HuH-7.5 (cell line): ENCODE measurements at places on chromosomes 3 and 15.

GRCh38 chr3:125202197-125202596 lies 10.4 kb downstream of the SLC12A8 start:
- no peak for DNase-seq

DNA sequence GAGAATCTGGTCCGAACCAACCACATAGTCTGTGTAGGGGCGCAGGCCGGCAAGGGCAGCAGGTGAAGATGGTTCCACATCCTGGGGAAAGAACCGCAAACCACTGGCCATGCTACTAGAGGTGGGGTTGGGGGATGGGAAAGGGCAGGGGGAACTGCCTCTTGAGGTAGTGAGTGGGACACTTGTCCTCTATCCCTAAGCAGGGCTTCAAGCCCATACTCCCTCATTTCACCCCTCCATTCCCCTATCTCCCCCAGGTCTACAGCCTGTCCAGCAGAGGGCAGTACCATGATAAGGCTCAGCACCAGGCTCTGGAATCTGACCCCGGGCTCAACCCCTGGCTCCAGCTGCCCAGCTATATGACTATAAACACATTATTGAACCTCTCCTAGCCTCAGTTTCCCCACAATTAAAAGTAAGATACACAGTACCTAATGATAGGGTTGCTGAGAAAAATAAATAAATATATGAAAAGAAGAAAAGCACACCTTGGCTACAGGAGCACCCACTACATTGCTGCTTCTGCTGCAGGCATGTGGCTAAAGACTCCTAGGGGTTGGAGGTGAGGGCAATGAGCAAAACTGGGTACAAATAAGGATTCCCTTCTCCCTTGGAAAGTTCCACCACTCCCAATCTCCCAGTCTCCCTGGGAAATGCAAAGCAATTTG lies 6.3 kb downstream of the GORASP1 start:
- peak; percentile 94 for DNase-seq

GRCh38 chr3:16515885-16516420 lies 2.5 kb upstream of the RFTN1 start:
- DNase-seq = no peak

- peak; percentile 91 for DNase-seq
These were observed at the start of gene HEG1 for GRCh38 chr3:125055913-125056745. TSS of gene HEG1 (minus strand) at chr3:125055997. CDS start at chr3:125055890, 107 bp downstream.

DNA sequence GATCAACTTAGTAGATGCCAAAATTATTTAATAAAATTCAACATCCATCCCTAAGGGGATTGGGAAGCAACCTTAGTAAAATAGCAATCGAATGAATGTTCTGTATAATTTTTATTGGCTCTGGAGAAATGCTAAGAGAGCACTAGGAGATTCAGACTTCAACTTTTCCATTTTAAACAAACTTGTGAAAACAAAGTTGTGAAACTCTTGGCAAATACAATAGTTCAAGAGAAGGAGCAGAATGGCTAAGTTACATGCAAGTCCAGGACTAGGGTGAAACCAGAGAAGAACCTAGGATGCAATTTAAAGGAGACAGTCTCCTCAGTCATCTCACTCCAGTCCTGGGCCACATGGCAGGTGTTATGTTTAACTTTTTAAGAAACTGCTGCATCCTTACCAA lies 16.7 kb upstream of the ZNF280D start:
- no peak for DNase-seq

DNA sequence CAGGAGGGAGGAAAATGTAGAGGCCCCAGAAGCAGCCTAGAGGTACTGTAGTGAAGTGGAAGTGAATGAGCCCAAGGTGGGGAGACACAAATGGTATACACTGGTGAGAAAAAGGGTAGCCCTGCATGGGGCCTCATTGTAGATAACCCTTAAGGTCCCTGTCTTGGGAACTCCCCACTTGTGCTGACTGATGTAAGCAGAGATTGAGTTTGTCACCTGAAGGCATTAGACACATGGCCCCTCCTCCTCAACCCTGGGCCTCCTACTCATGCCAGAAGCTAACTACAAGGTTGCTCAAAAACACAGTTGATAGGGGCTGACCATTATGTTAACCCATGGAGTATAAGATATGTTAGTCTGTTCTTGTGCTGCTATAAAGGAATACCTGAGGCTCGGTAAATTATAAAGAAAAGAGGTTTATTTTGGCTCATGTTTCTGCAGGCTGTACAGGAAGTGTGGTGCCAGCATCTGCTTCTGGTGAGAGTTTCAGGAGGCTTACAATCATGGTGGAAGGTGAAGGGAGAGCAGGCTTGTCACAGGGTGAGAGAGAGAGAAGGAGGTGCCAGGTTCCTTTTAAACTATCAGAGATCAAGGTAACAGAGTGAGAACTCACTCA lies 84.6 kb upstream of the RNU6-1 start:
- DNase-seq = no peak

DNA sequence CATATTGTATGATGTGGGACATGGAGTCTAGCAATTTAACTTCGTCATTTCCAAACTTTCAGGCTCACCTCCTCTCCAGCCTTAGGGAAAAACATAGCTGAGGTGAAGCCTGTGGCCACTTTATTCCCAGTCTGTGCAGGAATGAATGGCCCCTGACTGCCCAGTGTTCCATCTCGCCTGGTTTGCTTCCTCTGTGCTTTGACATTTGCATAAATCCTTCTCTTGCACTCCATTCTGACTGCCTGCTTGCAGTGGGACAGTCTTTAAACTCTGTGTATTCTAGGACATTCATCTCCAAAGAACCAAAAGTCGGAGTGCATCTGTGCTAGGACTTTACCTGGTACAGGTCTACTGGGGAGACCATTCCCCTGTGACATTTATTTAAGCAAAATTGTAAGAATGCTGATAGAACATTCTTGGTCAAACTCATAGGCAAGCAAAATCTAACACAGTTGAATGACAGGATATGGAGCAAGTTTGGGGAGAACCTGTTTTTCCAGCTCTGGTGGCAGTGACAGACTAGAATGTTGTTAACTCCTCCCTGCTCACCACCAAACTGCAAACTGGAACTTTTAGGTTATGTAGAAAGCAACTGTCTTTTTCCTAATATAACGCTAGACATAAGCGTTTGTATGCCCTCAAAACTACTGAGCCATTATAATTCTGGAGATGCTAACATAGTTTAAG lies 22.1 kb downstream of the TMED3 start:
- DNase-seq = no peak

- no peak for DNase-seq
These were observed 11.5 kb downstream of the RASGRP1 start for GRCh38 chr15:38553071-38553470.

DNA sequence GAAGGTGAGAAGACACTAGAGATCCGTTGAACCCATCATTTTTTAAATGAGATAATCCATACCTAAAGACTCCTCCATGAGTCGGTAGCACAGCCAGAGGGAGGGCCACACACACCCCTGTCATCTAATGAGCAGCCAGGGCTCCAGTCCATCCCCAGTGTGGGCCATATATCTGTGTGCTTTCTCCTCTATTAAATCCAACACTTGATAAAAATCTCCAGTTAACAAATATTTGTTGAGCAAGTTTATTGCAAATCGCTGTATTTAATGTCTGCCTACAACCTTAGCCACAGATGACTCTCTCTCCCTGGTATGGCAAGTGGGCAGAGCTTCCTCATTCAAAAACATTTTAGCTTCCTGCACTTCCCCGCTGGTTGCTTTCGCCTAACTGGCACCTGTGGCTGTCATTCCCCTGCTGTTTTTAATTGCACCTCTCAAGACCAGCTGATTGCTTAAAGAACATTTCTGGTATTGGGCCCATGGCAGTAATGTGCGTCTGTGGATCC lies 82.8 kb downstream of the SMAD3 start:
- DNase-seq = no peak

DNA sequence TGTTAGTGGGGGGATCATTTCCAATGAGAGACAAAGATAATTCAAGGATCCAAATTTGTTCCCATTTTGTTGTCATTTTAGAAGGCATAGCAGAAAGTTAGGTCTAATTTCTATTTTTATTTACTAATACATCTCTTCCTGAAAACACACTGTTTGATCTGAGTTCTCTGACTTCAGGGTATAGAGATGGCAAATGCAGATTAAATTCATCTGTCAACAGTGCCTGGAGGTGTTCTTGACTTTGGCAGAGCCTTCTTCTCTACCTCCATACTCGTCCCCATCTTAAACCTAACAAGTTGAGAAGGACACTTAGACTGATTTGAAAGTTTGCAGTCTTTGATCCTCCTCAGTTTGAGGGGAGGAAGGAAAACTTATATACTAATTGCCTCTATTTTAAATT lies 308.2 kb downstream of the SOX2 start:
- no peak for DNase-seq

GRCh38 chr3:18830087-18830486 lies 318.2 kb upstream of the KCNH8 start:
- DNase-seq = no peak

DNA sequence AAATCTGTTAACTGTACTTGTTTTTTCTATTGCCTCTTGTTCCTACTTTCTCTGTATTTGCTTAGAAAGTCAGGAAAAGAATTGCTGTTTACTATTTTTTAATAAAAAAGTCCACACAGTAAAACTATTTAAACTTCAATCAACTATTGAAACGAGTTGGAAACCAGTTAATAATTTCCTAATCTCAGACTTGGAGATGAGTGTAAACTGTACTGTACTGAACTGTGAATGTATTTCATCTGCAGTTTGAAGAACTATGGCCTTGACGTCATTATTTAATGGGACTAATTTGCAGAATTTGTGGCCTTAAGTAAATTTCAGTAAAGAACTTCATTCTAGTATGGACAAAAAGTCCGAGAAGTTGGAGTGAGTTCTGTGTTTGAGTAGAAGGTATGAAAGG lies 89.1 kb downstream of the LRRC28 start:
- DNase-seq = no peak

DNA sequence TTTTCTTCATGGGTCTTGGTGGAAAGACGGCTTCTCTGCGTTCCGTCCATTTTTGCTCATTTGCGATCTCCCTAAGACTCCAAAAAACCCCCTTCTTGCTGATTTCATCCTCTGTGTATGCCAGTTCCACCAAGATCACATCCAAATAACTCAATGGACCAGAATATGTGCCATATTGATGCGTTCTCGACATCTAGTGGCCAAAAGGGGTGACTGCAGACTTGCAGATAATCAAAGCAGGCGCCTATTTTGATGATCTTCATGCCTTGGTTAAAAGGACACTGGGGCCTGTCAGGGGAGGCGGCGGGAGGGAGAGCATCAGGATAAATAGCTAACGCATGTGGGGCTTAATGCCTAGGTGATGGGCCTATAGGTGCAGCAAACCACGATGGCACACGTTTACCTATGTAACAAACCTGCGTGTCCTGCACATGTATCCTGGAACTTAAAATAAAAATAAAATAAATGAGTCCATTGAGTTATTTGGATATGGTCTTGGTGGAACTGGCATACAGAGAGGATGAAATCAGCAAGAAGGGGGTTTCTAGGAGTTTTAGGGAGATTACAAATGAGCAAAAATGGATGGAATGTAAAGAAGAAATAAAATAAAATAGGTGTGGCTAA lies 104.2 kb upstream of the RAD18 start:
- DNase-seq = peak; percentile 57

GRCh38 chr3:80682951-80683350 lies 915.2 kb upstream of the ROBO1 start:
- no peak for DNase-seq

- DNase-seq = no peak
These were observed 159.4 kb downstream of the ZIC4 start for GRCh38 chr3:147246906-147247305.

- DNase-seq = no peak
These were observed 38.9 kb downstream of the MYL3 start for GRCh38 chr3:46824211-46824970.

DNA sequence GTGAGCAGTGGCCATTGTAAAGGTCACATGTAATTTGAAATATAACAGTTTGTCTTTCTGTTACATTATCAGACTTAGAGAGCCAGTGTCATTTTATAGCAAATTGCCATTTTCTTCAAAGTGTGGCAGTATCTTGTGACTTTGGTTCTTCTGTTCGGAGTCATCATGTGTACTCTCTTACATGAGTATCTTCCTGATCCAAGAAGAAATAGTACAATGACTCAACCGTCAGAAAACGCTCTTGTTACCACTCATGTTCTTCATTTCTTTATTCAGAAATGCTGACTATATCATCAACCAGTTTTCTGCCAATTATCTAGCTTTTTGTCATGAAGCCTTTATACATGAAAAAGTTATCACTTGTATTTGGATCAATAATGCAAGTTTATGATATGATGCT lies 93.6 kb upstream of the CGNL1 start:
- DNase-seq = no peak

GRCh38 chr3:120129718-120130513 lies 35.7 kb upstream of the GSK3B start:
- DNase-seq = no peak

DNA sequence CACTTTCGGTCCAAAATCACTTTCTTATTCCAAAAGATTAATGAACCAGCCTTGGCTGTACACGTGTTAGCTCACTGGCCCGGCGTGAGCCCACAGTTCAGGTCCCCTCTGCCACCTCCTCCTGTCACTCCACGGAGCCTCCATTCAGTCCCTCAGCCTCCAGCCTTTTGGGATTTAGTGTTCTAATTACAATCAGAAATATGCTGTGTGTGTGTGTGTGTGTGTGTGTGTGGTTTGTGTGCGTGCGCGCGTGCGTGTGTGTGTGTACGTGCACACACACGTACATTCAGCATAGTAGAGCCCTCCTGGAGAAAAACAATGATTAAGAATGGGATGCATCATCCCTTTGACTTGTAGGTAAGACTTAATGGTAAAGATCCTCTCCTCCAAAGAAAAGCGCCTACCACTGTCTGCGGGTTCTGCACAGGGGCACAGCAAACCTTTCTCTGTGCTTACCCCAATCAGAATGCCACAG lies 801 bp downstream of the CA12 start:
- DNase-seq = no peak

GRCh38 chr3:47578119-47578632 lies 489 bp downstream of the CSPG5 start:
- DNase-seq = peak; percentile 88
